Activated naive CD4-positive, alpha-beta T cell treated with Interleukin-2 at 50 U/mL for 16 hours (primary cell): ENCODE measurements at places on chromosomes 16 and 17.

DNA sequence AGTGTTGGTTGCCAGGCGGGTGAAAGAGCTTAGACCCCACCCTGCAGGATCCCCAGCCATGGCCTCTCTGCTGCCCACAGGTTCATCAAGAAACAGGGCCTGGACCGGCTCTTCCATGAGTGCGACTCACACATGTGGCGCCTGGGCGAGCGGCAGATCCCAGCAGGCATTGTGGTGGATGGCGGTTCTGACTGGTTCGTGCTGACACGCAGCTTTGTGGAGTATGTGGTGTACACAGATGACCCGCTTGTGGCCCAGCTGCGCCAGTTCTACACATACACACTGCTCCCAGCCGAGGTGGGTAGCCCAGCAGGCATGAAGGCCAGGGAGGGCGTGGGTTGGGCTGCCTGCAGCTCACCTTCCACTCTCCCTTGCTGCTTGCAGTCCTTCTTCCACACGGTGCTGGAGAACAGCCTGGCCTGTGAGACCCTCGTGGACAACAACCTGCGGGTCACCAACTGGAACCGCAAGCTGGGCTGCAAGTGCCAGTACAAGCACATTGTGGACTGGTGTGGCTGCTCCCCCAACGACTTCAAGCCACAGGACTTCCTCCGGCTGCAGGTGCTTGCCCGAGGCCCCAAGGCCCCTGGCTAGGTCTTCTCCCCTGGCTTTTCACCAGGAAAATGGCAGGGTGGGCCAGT, 9.9 kb downstream of the XYLT2 start:
- DNase-seq: no peak

- no peak for DNase-seq
Measured at GRCh38 chr16:66001432-66001831, 365.1 kb upstream of the CDH5 start.

GRCh38 chr17:27816946-27817345, 16.6 kb upstream of the NOS2 start:
- DNase-seq: no peak

DNA sequence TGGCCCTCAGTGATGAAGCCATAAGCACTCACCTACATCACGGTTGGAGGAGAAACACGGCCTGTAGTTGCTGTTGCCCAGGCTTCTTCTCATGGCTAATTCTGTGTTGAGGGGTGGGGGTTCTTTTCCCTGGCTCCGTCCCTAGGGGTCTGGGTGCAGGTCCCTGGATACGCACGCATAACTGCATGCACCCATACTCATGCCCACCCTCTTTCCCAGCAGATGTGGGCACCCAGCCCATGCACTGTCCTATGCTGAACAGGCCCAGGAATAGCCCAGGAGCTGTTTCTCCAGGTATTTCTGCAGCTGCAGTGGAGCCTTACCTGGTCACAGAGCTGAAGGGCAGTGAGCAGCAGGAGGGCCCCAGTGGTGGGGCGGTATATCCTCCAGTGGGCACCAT, 18.1 kb downstream of the ST6GALNAC1 start:
- DNase-seq: no peak

DNA sequence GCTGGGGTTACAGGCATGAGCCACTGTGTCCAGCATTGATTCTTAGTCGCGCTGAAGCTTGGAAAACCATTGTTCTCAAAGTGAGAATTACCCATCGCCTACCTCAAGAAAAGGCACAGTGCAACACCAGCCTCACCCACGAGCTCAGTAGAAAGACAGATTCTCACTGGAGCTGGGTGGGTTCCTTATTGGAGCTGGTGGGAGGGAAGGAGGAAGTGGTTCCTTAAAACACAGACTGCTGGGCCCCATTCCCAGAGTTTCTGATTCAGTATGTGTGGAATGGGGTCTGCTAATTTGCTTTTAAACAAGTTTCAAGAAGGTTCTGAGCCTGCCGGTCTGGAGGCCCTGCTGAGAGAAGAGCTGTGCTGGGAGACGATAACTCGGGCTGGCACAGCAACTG, 264.7 kb downstream of the ENGASE start:
- no peak for DNase-seq
